Bone marrow (tissue), 2 donors: ENCODE measurements at places on chromosomes 11 and 22.

GRCh38 chr11:27688076-27688475 is 12.2 kb downstream of the BDNF start:
- DNase-seq: no peak

DNA sequence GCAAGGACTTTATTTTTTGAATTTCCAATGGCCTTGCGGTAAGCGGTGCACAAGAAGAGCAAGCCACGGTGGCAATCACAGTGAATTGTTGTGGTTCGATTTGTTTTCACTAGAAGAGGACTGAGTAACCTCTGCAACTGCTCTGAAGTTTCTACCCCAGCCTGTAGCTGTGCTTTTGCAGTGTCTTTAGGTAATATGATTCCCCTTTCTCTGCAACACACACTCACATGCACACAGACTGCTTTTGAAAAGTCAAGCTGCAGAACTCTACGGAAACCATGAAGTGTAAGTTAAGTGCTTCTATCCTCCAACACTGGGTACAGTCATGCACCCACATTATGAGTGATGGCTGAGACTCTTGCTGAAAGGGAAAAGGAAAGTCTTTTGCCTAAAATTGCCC is 38.4 kb downstream of the CD44 start:
- no peak for DNase-seq

- no peak for DNase-seq
Observed at GRCh38 chr11:66322732-66323427, 6.0 kb upstream of the CD248 start.

DNA sequence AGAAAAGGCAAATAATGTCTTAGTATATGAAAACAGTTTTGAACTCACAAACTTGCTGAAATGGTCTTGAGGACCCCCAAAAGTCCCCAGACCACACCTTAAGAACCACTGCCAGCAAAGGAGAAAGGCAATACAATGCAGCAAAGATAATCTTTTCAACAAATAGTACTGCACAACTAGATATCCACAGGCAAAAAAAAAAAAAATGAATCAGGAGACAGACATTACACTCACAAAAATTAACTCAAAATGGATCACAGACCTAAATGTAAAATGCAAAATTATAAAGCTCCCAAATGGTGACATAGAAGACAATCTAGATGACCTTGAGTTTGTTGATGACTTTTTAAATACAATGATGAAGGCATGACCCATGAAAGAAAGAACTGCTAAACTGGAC is 8.3 kb downstream of the PICALM start:
- DNase-seq: no peak

DNA sequence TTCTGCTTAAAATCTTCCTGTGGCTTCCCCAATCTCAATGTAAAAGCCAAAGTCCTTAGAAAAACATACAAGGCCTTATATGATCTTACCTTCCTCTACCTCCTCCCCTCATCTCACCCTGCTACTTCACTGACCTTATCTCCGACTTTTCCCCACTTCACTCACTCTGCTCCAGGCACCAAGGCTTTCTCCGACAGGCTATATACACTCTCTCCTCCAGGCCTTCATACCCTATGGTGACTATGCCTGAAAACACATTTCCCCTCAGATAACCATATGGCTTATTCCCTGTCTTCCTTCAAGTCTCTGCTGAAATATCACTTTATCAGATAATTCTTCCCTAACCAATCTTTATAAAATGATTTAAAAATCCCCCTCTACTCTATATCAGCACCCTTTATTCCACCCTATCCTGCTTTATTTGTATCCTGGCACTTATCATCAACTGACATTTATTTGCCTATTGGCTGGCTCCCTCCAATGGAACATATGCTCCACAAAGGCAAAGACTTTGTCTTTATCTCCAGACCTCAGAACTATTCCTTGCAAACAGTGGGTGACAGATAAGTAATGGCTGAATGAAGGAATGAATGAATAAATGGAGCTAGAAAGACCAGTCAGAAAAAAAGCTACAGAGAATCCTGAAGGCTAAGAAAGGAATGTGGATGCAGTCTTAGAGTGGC is 52.7 kb downstream of the PAK1 start:
- DNase-seq: no peak

DNA sequence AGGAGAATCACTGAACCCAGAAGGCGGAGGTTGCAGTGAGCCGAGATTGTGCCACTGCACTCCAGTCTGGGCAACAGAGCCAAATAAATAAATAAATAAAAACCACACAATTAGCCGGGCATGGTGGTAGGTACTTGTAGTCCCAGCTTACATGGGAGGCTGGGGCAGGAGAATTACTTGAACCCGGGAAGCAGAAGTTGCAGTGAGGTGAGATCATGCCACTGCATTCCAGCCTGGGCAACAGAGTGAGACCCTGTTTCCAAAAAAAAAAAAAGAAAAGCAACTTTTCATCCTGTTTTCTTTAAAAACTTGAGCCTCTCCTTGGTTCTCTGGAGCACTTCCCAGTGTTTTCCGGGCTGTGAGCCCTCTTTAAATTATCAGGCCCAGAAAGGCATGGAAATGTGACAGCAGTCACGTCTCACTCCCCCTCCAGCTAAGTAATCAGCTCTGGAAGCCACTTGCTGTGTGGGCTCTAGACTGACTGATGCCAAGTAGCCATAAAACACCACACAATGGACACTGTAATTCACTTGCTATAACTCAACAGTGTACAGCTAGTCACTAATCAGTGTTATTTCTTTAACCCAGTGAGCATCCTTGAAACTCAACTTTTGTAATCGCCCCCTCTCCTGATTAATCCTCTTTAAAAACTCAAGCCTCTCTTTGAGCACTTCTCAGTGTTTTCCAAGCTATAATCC is 13.0 kb upstream of the MCHR1 start:
- no peak for DNase-seq

DNA sequence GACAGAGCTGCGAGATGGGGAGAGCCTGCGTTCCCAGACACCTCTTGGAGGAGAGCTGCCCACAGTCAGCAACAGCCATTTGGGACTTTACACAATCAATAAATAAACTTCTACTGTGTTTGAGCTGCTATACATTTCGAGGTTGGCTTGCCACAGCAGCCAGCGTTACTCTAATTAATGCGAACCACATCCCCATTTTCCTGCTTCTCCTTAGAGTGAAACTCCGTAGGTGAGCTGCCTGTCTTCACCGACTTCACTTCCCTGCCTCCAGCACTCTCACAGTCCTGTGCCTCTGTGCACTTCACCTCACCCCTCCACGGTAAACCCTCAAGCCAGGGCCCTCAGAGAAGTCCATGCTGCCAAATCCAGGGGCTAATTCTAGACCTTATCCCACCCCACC is 5.9 kb upstream of the SLC22A12 start:
- no peak for DNase-seq

DNA sequence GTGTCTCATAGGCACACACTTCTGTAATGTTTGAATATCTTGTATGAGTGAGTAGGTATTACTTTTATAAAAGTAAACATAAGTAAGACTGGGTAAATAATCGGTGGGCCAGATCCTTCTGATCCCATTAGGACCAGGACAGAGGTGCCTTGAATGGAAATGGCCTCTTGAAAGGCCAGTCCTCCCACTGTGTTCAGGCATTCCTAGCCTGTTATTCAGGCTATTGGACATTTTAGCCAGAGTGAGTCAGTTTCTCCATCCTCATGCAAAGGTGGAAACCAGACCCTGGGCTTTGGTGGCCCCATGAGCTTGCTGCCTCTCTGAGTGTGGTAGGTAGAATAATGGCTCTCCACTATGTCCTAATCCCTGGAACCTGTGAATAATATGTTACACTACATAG is 34.4 kb downstream of the C11orf96 start:
- no peak for DNase-seq

GRCh38 chr11:207863-208180 is 314 bp downstream of the RIC8A start:
- DNase-seq: no peak

- DNase-seq: no peak
Observed at GRCh38 chr11:120236169-120237107, 3.5 kb upstream of the POU2F3 start.

DNA sequence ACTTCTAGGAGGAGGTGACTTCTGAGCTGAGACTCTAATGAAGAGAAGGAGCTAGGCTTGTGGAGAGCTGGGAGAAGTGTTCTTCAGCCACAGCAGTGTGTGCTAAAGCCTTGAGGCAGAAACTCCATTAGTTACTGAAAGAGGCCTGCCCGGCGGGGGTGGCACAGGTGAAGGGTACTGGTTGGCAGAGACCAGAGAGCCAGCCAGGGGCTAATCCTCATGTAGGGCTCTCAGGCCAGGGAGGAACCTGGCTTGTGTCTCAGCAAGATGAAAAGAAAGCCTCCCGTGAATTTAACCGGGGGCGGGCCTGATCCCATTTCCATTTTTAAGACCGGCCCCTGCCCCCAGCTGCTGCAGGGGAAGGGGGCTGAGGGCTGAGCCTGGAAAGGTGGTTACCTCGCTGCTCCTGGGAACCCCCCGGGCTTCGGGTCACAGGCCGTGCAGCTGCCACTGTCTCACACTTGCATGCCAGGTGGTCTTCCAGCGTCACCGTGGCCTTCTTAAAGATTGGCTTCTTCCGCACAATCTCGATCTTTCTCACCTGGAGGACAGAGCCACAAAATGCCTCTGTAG is 15.0 kb downstream of the PDGFB start:
- DNase-seq: no peak

DNA sequence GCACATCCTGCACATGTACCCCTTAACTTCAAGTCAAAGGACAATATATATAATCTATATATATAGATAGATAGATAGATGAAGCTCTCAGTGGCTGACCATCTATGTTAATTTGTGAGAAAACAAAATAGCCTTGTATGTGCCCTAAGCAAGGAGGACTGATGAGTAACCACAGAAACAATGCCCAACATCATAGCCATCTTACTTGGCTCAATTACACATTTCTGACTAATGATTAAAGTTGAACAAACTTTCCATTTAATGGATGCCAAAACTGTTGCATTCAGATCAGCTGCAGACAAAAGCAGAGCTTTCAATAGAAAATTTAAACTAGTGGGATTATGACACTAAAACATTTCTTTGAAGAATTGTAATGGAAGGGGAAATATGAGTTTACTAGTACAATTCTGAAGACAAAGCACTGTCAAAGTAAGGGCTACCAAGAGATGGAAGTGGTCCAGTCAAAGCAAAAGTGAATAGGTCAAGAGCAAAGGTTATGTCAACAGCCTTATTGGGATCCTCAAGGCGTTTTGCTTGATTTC is 1188.2 kb upstream of the RAG2 start:
- no peak for DNase-seq

- DNase-seq: no peak
Observed at GRCh38 chr11:119709638-119710346, 19.2 kb downstream of the NECTIN1 start.

DNA sequence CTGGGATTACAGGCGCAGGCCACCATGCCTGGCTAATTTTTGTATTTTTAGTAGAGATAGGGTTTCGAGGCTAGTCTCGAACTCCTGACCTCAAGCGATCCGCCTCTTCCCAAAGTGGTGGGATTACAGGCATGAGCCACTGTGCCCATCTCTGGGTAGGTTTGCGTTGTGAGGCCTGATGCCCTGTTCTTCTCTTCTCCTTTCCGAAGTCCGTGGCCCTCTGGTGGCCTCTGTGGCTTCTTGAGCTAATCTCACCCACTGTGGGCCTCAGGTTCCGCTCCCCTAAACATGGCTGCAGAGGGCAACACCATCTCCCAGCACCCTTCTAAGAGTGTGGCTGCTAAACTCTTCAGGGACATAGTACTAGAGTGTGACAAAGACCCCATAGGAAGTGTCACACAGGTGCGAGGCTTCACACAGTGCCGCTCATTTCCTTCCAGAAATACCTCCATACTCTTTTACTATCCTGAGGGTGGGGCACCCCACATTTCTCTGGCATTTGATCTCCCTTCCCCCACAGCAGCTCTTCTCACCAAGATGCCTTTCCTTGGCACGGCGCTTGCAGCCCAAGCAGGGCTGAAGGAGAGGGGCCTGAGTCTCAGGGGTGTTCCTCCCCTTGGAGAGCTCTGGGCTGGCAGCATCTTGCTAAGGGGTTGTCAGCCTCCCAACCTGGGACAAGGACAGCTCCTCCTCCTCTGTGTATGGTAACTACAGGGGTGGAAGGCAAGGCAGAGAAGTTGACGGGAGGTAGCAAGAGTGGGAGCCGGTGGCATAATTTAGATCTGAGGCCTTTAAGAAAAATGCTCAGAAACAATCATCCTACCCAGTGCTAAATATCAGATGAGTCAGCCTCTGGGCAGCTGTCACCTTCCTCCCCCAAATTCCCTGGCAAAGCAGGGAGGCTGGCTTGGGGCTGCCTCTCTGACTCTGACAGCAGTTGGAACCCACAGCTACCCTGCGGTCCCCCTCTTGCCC is 6.1 kb downstream of the THY1 start:
- no peak for DNase-seq

DNA sequence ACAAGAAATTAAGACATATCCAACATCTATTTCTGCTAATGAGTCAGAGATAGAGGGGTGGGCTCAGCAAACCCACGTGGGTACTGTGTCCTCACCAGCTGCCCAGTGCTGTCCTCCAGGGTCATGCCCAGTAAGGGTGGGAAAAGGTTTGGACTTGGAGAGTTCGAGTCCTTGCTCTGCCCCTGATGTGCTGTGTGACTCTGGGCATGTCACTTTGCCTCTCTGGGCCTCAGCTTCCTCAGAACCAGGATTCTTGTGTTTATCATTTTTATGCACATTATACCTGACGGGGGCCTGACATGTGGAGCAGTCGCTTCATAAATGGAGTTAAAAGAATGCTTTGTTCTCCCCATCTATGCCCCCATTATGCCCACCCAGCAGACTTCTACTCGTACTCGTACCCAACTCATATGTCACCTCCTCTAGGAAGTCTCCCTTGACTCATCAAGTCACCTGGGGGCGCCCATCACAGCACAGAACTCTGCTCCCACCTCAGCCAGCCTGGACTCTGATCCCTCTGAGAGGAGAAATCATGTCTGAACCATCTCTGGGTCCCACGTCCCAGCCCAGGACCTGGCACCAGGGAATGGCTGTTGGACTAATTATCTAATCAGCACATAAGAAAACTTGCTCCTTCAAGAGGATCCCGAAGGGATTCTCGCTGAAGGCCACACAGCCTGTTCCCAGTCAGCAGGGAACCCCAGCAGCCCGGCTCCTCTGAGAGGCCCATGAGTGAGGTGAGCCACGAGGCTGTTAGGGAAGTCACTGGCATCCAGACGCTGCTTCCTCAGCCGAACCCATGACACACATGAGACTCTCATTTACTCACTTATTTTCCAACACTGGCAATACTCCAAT is 38.7 kb upstream of the TSKU start:
- no peak for DNase-seq

DNA sequence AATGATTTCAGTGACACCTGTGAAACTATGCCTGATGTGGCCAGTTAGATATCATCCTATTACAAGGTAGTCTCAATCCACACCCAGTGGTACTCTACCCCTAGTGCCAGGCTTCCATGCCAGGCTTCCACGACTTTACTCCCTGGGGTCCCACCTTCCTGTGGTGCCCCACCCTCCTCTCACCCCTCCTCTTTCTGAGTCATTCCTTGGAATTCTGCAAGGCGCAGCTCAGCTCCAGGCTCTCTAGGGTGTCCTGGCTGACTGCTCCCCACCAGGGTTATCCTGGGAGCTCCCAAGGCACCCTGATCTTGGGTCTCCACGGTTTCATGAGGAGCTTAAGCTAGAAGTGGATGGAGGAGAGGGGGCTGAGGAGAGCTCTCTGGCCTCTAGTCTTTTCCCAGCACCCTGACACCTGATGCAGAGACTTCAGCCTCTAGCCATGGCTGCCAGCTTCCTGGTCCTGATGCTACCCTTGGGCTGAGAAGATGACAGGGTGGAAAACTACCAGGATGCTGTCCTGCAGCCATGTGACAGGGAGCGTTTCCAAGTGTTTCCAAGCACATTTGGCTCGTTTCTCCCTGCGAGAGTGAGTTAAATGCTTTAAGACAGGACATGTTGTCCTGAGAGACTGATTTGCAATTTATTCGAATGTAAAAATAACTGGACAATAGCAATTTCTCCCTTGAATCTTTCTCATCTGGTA is 1461.2 kb downstream of the TBC1D22A start:
- no peak for DNase-seq

GRCh38 chr11:129331217-129331616 is 44.4 kb upstream of the BARX2 start:
- no peak for DNase-seq
